ENCODE measurements at places on chromosomes 1 and 21. TPM values are rescaled to one million over a fixed set of nuclear protein-coding genes. Genes with fewer than 3 reads are reported as not detected.

Gene ST6GALNAC3
- total RNA-seq, result 0.38 TPM

Gene CHI3L2
- 28.8 TPM for total RNA-seq

Gene SELE
- total RNA-seq, result not detected

Gene ICOSLG
- total RNA-seq, result 5.0 TPM

Gene ALDH4A1
- 3.9 TPM for total RNA-seq

Gene SPRR2B
- not detected for total RNA-seq

Gene CACNA1S
- total RNA-seq, result not detected

Gene UBL4B
- total RNA-seq, result not detected

Gene INSRR
- total RNA-seq, result 0.05 TPM

Gene SLC9C2
- total RNA-seq, result not detected

Gene SYNJ1
- total RNA-seq, result 16.2 TPM

Gene SEC22B
- 24.7 TPM for total RNA-seq

Gene FAM3B
- not detected for total RNA-seq

Data from activated naive CD4-positive, alpha-beta T cell treated with anti-CD3 and anti-CD28 coated beads, Interleukin-2, amount 10 ng/mL, durations not matched to agents 5 hours and 36 hours (primary cell).